ENCODE measurements at places on chromosomes 6 and 20.
A peak's percentile ranks its signal among the peaks of the same experiment; 100 is the strongest.

GRCh38 chr6:30795549-30796293, 51.4 kb upstream of the IER3 start:
- DNase-seq, result no peak

GRCh38 chr6:42313941-42314570, 96.4 kb upstream of the MRPS10 start:
- no peak for DNase-seq

DNA sequence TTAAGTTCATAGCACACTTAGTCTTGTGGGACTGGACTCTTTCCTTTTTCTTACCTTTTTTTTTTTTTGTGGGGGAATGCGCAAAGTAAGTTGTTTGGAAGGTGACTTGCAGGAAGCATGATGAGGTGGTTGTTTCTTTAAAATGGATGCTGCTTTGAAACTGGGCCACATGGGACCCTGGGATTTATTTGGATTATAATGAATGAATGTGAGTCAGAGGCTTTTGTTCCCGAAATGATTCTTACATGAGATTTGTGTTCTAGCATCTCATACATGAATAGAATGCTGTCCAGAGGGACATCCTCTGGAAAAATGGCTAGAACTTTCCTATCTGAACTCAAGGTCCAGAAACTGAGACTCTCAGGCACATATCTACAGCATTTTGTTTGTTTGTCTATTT, 236.6 kb upstream of the RNF24 start:
- no peak for DNase-seq

- DNase-seq, result no peak
Observed at GRCh38 chr6:61909486-61909885, 376.5 kb downstream of the KHDRBS2 start.

DNA sequence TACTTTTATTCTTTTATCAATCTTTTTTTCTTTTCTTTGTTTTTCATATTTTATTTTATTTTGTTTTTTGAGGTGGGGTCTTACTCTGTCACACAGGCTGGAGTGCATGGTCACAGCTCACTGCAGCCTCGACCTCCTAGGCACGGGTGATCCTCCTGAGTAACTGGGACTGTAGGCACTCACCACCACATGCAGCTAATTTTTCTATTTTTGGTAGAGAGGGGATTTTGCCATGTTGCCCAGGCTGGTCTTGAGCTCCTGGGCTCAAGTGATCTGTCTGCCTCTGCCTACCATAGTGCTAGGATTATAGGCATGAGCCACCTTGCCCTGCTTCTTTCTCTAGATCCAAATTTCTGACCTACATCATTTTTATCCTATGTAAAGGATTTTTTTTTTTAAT, 153.2 kb downstream of the CDKAL1 start:
- no peak for DNase-seq

DNA sequence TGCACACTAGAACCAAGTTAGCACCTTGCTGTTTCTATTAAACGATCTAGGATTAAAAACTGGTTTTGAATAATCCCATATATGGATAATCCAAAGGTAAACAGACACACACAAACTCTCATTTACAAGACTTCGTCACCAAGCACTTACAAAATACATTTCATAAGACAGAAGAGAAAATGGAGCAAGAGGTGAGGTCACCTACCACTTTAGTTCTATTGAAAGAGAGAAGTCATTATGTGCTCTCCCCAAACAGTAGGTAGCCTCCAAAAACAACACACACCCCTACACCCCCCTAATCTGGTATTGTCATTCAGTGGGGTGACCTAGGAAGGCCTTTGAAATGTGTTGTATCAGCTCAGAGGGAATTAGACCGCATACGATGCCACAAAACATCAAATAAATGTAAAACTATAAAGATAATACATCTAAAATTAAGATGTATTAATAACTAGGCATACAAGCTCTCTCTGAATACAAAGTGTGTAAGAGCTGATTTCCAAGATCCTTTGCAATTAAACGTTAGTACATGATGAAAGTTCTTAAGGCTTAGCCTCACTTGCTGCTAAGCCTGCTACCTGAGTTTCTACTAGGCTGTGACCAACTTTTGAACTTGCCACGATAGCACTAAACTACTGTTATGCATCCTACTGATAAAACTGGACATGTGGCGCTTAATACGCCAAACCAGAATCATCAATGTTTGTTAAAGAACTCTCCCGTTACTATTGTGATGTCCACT, 1.6 kb downstream of the SRPK1 start:
- no peak for DNase-seq

DNA sequence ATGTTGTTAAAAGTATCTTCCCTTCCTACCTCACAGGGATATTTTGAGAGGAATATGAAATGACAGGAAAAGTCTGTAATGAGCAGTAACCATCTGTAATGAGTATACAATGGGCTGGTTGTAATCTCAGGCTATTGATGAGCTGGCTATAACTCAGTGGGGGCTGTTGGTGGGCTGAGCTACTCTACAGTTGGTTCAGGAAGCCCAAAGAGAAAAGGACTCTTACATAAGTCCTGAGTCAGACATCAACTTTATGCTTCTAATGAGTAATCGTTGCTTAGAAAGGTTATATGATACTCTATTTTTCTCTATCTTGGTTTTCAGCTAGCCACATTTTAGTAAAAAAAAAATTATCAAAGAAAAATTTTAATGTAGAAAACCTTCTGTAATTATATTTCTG, 26.4 kb downstream of the ZNF391 start:
- DNase-seq, result no peak

- DNase-seq, result peak; percentile 50
Observed at GRCh38 chr6:149028767-149029405, 282.1 kb downstream of the UST start.

GRCh38 chr20:43925801-43926200, 11.1 kb downstream of the TOX2 start:
- DNase-seq, result no peak

DNA sequence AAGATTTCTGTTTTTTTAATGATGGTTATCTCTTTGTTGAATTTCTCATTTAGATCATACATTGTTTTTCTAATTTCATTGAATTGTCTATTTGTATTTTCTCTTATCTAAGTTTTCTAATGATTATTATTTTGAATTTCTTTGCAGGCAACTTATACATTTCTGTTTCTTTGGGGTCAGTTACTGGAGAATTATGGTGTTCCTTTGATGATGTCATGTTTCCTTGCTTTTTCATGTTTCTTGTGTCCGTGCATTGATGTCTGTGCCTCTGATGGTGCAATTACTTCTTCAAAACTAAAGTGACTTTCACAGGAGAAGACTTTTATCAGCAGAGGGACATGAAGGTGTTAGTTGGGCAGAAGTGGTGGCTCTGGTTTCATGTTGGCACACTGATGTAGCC, 270.7 kb upstream of the MOCS1 start:
- no peak for DNase-seq

DNA sequence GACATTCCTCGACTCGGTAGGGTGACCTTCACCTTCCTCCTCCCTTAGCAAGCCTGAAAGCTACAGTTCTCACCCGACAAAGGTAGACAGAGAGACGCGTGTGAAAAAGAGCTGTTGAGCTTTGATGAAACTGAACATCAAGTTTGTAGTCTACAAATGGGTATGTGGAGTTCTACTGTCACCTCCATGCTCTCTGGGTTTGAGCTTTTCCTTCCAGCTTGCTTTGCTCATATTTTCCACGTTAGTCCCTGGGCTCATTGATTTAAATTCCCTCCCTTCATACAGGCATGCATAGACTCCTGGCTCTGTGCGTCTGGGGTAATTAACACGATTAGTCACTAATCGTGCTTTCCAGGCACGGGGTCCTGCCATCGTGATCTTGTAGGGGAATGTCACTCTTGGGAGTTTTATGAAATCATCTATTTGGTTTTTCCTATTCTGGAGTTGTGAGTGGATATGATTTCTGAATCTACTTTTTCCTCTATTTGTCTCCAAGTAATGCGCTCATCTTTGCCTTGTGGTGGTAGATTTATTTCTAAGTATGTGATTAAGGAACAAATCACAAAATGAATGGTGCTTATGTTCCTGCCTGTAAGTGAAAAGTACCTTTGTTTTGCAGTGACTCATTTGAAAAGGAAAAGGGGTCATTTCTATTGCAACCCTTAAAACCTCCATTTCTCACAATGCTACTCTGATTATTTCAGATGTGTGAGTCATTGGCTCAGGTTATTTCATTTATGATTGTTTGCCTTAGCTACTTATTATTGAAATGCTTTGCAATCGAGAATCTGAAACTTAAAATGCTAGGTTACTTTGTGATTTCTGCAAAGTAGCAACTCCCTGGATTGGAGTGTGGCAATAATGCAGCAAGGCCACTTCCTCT, 154.6 kb downstream of the ZDHHC14 start:
- no peak for DNase-seq

GRCh38 chr20:21156266-21156665, 30.4 kb downstream of the KIZ start:
- DNase-seq, result no peak

GRCh38 chr6:112802144-112802543, 455.0 kb downstream of the RFPL4B start:
- DNase-seq, result no peak

DNA sequence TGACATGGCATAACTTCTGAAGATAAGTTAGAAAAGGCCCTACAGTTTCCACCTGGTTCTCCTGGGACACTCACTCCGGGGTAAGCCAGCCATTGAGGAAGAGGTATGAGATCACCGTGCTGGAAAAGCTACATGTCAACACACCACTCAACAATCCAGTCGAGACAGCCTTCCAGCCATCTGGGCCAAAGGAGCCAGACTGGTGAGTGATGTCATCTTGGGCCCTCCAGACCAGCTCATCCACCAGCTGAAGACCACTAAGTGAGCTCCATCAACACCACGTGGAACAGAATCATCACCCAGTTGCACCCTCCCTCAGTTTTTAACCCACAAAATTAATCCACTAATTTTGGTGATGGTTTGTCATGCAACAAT, 32.3 kb upstream of the RSPO4 start:
- DNase-seq, result no peak

DNA sequence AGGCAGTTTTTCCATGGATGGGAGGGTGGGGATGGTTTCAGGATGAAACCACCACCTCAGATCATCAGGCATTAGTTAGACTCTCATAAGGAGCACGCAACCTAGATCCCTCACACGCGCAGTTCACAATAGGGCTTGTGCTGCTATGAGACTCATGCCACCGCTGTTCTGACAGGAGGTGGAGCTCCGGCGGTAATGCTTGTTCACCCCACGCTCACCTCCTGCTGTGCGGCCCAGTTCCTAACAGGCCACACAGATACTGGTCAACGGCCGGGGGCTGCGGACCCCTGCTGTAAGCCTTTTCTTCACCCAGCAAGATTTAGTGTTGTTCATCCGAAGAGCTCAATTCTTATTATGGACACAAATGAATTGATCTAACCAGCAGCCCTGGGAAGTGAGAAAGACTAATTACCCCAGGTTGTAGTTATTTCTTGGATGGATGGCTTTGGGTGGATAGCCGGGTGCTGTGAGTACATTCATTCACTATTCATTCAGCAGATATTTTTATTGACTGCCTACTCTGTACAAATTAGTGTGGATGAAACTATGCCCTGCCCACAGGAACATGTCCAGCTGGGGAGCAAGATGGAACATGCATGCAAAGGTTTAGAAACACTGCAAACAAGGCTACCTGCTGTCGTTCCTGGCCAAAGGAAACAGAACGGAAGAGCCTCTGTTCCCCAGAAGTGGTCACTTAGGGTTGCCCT, 57.2 kb downstream of the RIOK1 start:
- DNase-seq, result no peak

GRCh38 chr6:27830212-27830599, 82.0 kb downstream of the OR2B2 start:
- no peak for DNase-seq

- no peak for DNase-seq
Observed at GRCh38 chr6:92922216-92922806, 497.0 kb downstream of the EPHA7 start.

DNA sequence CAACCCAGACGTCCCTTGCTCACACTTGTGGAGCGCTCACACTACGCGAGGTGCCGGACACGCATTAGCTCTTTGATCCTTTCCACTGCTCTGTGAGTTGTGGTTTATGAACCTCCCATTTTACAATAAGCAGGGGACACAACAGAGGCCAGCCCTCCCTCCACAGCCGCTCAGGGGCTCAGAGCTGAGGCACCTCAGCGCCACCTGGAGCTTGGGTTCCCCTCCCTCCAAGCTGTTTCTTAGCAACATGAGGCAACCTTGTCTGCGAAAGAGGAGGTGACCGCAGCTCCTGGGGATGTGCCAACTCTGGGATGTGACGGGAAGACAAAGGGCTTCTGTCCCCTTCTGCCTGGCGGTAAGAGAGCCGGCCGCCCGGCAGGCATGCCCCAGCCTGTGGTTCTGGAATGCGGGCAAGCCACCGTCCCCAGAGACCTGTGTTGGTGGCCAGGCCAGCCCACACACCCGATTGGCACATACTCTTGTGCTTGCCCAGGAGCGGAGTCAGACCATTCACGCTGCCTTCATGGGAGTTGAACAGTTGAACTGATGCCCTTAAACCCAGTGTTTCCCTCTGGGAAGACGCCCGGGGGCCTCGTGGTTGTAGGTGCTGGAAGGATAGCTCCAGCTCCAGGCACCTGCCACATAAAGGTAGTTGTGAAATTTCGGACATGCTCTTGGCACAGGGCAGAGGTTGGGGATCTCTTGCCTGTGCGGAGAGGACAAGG, 44.5 kb downstream of the RBM38 start:
- no peak for DNase-seq

GRCh38 chr20:50223039-50224005, 32.7 kb downstream of the CEBPB start:
- DNase-seq, result no peak

DNA sequence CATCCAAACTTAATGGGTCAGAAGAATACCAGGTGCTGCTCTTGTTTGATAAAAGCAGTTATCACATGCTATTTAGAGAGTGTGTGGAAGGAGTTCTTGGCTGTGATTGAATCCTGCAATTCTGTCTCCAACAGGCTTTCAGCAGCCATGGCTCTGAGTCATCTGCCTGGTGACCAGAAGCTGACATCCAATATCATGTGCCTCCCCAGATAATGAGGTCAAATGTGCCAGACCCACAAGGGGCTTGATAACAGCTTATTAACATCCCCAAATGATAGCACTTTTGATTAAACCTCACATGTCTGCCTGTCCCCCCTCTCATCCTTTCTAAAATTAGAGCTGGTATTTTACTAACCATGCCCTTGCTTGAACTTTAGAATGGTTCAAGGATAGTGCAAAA, 175.7 kb upstream of the PLN start:
- no peak for DNase-seq

- no peak for DNase-seq
Observed at GRCh38 chr6:30754631-30755030, 10.3 kb upstream of the IER3 start.

GRCh38 chr20:7702141-7702540, 238.1 kb downstream of the HAO1 start:
- no peak for DNase-seq

GRCh38 chr6:72286911-72287311, 335.0 kb upstream of the KCNQ5 start:
- DNase-seq, result no peak

- DNase-seq, result no peak
Observed at GRCh38 chr6:168158213-168158979, 79.4 kb upstream of the FRMD1 start.

GRCh38 chr20:44481719-44482416, 6.2 kb downstream of the TTPAL start:
- DNase-seq, result no peak
